Pancreas (tissue), 10 donors: ENCODE measurements at places on chromosomes 6 and 20.

GRCh38 chr6:41786451-41787218, 859 bp upstream of the TOMM6 start:
- peak; percentile 89 for DNase-seq

DNA sequence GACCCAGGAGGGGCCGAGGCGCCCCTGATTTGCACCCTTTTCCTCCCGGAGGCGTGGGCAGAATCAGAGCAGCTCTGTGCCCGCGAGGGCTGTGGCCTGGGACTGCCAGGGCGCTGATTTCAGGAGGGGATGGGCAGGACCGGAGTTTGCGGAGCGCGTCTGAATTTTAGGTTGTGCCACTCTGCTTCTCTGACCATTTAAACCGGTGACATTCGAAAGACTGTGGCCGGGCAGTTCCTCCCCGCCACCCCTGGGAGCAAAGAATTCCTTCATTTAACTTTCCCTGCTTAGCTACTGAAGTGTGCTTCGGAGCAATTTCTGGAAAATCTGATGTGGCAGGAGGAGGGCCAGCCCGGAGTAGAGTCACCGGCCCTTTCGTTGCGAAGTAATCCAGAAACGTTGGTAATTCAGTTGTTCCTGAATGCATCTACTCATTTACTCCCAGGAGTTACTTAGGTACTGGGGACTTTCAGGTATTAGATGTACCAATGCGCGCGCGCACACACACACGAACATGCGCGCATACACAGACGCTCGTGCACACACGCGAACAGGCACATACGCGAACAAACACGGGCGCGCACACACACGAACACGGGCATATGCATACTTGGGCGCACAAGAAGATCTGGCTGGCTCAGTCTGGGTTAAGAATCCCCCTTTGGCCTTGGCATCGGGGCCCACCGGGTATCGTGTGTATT, 568 bp downstream of the CCDC170 start:
- no peak for DNase-seq

DNA sequence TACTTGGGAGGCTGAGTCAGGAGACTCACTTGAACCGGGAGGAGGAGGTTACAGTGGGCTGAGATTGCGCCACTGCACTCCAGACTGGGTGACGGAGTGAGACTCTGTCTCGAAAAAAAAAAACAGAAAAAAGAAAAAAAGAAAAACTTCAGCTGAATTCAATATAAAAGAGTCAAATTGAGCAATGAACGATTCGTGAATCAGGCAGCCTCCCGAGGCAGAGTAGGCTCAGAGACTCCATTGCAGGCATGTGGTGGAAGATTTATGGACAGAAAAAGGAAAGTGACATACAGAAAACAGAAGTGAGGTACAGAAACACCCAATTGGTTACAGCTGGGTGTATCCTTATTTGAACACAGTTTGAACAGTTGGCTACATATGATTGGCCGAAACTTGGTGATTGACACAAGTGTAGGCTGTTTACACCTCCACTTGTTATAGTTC, 56.3 kb downstream of the HLA-DPB1 start:
- no peak for DNase-seq

GRCh38 chr6:46011188-46012085, 4.2 kb downstream of the CLIC5 start:
- DNase-seq: no peak

- no peak for DNase-seq
Observed at GRCh38 chr6:40962241-40962640, 76.8 kb downstream of the UNC5CL start.

DNA sequence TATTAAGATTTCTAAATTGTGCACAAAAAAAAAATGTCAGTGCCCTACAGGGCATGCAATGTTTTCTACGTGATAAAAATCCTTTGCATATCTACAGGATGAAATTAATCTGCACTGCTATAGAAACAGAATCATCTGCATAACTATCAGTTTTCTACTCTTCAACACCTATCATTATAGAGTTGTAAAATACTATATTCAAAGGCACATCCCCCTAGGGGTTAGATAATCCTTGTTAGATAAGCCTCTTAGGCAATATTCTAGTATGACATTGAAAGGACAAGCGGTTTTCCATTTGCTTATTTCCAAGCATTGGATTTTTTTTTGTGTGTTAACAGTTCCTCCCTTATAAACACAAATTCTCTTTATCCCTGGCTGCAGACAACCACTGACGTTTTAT, 98.7 kb upstream of the LAMA2 start:
- DNase-seq: no peak

GRCh38 chr6:13467216-13467600, 20.2 kb downstream of the GFOD1 start:
- DNase-seq: no peak

DNA sequence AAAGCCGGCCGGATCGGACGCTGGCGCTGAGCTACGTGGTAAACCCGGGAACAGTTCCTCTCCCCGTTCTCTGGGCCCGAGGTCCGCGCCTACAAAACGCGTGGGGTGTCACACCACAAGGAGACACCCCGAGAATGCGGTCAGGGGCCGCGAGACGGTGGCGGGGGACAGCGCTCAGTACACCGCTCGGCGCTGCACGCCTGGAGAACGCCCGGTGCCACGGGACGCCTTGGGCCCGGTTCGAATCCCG, 670 bp downstream of the NCOA5 start:
- DNase-seq: no peak

DNA sequence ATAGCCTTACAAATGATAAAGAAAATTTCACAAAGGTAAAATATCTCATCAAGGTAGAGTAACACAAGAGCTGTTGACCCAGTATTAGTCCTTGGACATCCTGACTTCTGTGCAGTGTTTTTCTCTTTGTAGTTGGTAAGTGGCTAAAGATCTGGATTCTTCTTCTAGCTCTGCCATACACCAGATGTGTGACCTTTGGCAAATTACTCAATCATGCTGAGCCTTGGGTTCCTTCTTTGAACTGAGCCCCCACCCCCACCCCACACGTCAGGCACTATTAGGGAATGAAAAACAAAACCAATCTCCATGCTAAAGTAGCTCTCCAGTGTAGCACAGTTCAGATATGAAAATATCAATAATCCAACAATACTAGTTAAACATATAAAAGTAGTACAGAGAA, 15.1 kb upstream of the TRIM39 start:
- DNase-seq: no peak

GRCh38 chr6:129440691-129441090, 269.3 kb downstream of the ARHGAP18 start:
- DNase-seq: no peak

GRCh38 chr6:166710084-166710483, 83.0 kb upstream of the RPS6KA2 start:
- no peak for DNase-seq

DNA sequence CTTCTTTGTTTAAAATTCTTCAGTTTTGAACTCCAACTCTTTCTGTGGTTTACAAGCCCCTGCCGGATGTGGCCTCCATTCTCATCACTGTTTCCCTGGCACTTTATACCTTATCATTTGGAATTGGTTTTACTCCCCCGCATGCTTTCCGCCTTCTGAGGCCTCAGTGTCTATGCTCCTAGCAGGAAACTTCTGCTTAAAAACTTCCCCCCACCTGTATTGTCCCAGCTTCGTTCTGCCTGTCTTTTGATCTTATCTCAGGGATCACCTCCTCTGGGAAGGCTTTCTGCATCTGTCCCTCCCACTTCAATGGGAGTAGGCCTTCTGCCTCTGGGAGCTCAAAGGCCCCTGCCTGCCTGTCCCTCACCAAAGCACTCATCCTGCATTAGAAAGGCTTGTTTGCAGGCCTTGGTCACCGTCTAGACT, 3.4 kb upstream of the ANGPT4 start:
- DNase-seq: no peak

DNA sequence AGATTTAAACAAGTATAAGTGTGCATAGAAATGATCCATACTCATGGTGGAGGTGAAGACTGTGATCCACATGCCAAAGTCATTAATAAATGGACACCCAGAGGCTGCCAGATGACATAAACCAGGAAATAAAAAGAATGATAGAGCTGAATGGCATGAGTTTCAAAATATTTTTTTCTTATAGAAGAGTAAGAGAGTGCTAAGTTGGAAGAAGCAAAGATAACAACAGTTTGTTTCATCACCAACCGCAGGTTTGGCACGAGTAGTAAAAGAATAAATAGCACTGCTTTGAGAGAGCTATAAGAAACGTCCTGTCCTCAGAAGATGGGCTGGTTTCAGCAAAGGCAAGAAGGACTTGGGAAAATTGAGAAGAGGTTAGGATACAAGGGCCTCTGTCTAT, 246.9 kb downstream of the UBE3D start:
- DNase-seq: no peak

DNA sequence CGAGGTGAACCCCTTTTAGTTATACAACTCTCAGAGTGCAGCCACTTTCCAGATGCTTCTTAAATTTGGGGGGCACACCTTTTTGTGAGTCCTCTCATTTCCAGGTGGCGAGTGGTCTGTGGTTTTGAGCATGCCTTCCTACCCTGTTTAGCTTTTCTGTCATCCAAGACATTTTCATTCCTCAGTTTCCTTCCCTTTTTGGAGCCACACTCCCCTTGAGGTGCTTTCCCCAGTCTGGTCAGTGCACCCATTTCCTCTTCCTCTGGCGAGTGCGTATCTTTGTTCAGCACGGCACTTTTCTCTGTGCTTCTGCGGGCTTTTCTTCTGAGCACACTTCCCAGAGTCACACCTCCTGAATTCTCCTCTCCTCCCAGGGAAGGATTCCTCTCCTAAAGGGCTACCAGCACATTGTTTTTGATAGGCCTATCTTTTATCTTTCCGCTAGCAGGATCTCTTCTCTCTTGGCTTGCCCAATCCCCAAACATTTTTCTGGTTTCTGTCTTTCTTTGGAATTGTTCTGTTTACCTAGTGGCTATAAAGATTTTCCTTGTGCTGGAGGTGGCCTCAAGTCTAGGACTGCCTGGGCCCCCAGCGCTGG, 1.4 kb downstream of the PHF20 start:
- no peak for DNase-seq

DNA sequence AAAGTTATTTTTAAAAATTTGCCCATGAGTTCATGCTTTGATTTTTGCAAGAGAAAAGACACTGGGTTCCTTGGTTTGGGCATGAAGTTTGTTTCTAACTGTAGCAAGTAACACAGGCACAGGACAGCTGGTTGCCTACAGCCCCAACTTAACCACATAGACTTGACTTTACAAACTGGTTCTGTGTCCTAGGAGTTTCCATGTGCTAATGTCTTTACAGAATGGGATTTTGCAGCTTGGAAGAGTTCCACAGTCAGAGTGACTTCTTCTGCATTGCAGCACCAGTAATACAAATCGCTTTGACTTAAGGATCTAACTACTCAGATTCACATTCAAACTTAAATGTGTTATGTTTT, 44.3 kb downstream of the OR2B2 start:
- DNase-seq: no peak

DNA sequence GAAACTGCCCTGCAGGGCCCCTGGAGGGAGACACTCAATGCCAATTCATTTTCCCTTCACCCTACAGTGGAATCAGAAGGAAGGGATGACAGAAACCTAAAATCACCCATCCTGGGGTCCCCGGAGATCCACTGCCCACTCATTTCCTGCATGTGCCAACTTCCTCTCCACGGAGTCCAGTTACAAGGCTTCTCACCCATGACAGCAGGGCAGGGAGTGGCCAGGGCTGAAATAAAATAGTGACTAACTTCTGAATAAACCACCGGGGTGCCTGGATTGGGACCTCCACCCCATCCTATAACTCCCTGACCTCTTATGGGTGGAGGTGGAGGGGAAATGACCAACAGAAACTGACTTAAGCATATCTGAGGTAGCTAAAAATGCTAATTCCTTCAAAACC, 362.3 kb downstream of the MAFB start:
- no peak for DNase-seq

- no peak for DNase-seq
Observed at GRCh38 chr20:8601542-8601912, 467.4 kb upstream of the PLCB4 start.

- no peak for DNase-seq
Observed at GRCh38 chr6:31573239-31574105, 1.4 kb downstream of the LTA start.

DNA sequence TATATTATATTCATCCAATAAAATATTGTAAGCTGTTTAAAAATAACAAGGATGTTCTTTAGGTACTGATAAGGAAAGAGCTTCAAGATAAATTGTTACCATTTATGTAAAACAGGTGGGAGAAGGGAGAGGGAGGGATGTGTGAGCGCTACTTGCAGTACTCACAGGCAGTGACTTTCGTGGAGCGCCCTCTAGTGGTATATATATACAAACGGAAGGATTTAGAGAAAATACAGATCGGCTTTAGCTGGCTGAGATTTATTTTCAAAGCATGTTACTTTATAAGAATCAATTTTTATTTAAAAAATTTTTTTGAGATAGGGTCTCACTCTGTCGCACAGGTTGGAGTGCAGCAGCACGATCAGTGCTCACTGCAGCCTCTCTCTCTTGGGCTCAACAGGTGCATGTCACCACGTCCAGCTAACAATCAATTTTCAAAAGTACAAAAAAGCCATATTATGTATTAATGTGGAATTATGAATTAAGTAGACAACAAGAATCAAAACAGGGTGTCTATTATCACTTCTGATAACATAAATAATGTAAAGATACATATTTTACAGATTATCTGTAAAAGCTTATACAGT, 3.3 kb upstream of the MOG start:
- no peak for DNase-seq

DNA sequence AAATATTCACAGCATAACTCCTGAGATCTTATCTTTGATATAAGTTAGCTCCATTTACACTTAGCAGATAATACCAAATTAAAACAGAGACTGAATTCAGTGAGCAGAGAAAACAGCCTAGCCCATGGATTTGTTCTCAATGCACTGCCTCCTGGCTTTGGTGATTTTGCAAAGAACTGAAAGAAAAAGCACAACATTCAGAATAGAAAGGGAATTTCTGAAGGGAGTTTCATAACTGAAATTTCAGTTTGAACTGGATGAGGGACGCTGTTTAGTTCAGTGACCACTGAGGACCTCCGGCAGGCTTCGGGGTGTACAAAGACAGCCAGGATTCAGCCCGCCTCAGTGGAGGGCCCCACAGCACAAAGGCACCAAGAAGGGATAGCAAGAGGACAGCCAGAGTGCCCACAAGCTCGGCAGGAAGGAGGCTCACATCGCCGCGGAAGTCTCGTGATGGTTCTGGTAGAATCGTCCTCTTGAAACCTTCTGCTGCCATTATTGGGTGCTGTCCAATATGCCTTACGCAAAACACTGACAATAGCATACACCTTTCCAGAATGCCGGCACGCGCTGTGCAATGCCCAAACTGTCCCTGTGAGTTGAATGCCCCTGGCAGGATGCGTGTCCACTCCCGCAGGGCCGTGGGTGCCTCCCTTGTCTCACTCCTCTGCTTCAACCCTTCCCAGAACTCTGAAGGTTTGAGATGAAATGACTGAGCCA, 9.7 kb upstream of the IRF4 start:
- no peak for DNase-seq

GRCh38 chr6:37483917-37484785, 15.5 kb downstream of the CCDC167 start:
- peak; percentile 84 for DNase-seq

GRCh38 chr20:22529150-22530019, 55.0 kb downstream of the FOXA2 start:
- DNase-seq: no peak

DNA sequence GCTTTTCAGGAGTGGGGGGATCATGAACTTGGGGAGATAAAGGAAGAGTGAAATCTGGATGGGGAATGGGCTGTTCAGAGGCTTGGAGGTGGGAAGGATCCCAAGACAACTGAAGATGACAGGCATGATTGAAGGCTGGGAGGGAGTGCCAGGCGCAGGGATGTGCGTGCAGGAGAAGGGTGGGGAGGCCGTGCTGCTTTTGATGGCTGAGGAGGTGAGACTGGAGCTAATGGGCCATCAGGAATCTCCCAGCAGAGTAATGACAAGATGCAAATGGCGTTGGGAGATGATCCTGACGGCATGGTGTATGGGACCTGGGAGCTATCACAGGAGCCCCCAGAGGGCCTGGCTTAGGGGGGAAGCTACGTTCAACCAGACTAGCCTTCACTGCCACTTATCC, 1.6 kb downstream of the CPNE5 start:
- DNase-seq: no peak
